ENCODE measurements at places on chromosomes 16 and 17.

- DNase-seq: no peak
Measured at GRCh38 chr17:61488878-61489718, 36.9 kb downstream of the TBX4 start.

- DNase-seq: no peak
Measured at GRCh38 chr16:6195966-6196365, 1098.4 kb upstream of the EEF2KMT start.

DNA sequence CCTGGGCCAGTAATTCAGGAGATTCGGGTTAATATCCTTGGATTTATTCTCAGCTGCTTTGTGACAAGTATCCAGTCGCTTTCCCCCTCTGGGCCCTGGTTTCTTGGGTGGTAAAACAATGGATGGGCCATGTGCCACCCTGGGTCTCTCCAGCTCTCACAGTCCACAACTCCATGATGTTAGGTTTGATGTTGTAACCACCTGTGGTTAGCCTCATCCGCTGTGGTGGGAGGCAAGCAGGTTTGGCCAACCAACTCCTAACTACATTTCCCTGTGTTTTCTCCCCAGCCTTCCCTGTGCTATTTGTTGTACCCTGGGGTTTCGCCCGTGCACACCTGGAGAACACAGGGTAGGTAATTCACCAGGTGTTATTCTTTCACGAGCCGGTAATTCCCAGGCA, 35.1 kb downstream of the GLP2R start:
- no peak for DNase-seq

GRCh38 chr17:73697872-73698271, 53.6 kb upstream of the SDK2 start:
- DNase-seq: no peak

- DNase-seq: no peak
Measured at GRCh38 chr17:49640556-49640955, 37.3 kb downstream of the SPOP start.

DNA sequence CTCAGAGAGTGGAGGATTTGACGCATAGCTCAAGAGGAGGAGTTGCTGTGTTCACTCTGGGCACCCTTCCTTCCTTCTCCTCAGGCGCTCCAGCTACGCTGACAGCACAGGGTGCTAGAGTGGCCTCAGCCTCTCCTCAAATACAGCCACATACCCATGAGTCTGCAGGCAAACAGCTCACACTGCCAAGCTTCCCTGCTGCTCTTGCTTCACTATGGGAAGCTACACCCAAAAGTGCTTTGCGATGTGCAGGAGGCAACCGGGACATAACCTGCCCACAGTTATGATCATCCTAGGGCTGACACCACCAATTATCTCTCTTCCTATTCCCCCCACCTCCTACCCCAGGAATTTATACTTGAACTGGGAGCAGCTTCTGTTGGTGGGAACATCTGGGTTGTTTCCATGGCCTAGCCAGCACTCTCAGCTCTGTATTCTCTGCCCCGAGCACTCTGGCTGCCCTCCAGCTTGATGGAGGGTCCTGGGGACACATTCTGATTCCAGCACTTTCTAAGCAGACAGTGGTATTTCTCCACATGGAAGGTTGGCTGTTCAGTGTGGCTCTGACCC, 40.3 kb upstream of the SREBF1 start:
- DNase-seq: no peak

GRCh38 chr17:4490109-4490591, 8.5 kb upstream of the SPNS2 start:
- no peak for DNase-seq

- DNase-seq: no peak
Measured at GRCh38 chr17:76927577-76927976, 59.4 kb downstream of the MGAT5B start.

GRCh38 chr17:38719289-38719942, 10.7 kb upstream of the CISD3 start:
- no peak for DNase-seq

- DNase-seq: no peak
Measured at GRCh38 chr16:3182608-3183444, 5.2 kb upstream of the OR1F1 start.
